ENCODE measurements at places on chromosomes 11 and 22. TPM values are rescaled to one million over a fixed set of nuclear protein-coding genes. Genes with fewer than 3 reads are reported as not detected.
A peak's percentile ranks its signal among the peaks of the same experiment; 100 is the strongest.

Gene ROBO4
- 17.8 TPM for total RNA-seq

Gene TTC36
- 1.1 TPM for total RNA-seq

Gene CFAP300
- total RNA-seq, result 2.5 TPM

Gene OR5B21
- not detected for total RNA-seq

Gene TREH
- under 0.01 TPM for total RNA-seq

DNA sequence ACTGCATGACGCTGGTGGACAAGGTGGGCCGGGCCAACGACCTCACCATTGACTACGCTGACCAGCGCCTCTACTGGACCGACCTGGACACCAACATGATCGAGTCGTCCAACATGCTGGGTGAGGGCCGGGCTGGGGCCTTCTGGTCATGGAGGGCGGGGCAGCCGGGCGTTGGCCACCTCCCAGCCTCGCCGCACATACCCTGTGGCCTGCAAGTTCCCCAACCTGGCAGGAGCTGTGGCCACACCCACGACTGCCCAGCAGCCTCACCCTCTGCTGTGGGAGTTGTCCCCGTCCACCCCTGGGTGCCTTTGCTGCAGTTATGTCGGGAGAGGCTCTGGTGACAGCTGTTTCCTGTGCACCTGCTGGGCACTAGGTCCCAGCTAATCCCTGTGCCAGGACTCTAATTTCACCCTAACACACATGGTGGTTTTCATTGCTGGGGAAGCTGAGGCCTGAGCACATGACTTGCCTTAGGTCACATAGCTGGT, 49.0 kb upstream of the PPP6R3 start:
- peaks cover 88% of the 10 kb centered on the region for H3K36me3 ChIP-seq
- H3K27ac ChIP-seq, result peak overlapping the region; percentile 83
- no peak overlapping the region for H3K4me3 ChIP-seq
- peak; percentile 79 for DNase-seq
- peaks cover 41% of the 10 kb centered on the region for H3K4me1 ChIP-seq

GRCh38 chr11:79189601-79190000, 251.2 kb downstream of the TENM4 start:
- no peak for DNase-seq
- H3K4me3 ChIP-seq, result no peak overlapping the region
- H3K27me3 ChIP-seq, result no peaks in the 10 kb centered on the region
- no peaks in the 10 kb centered on the region for H3K36me3 ChIP-seq

DNA sequence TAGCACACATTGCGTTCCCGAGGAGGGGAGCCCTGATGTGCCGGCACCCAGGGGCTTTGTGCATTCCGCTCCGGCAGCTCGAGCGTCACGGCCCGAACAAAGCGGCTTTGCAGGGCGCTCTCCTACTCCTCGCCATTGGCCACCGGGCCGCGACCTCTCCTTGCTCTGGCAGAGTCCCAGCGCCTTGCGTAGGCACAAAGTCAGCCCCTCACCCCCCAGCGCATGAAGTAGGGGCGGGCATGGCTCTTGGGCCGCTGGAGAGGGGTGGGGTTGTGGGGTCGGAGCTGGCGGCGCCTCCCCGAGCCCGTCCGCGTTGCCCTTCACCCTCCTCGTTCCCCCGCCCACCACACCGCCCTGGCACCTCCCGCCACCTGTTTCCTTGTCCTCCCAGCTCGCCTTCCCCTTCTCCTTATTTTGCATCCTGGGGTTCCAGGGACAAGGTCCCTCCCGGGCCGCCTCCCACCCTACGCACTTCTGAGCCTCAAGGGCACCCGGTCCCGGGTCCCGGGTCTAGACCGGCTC, 753 bp upstream of the PPARA start:
- H3K4me1 ChIP-seq, result peaks cover 47% of the 10 kb centered on the region
- peak; percentile 63 for DNase-seq
- H3K27ac ChIP-seq, result peak overlapping the region; percentile 86
- peak overlapping the region; percentile 66 for H3K4me3 ChIP-seq
- H3K27me3 ChIP-seq, result peaks cover 2% of the 10 kb centered on the region

DNA sequence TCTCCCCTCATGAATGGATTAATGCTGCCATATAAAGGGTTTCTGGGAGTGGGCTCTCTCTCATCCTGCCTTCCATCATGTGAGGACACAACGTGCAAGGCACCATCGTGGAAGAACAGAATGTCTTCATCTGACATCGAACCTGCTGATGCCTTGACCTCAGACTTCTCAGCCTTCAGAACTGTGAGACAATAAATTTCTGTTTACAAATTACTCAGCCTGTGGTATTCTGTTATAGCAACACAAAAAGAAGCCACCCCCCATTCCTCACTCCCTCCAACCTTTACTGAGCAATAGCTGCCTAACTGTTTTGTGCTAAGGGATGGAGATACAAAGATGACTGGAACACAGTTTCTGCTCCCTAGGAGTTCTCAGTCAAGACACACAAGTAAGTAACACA, 106.1 kb upstream of the PLET1 start:
- H3K4me1 ChIP-seq, result no peaks in the 10 kb centered on the region
- no peak overlapping the region for H3K4me3 ChIP-seq
- no peaks in the 10 kb centered on the region for H3K36me3 ChIP-seq
- H3K27ac ChIP-seq, result no peak overlapping the region

- H3K4me3 ChIP-seq, result no peak overlapping the region
- no peaks in the 10 kb centered on the region for H3K36me3 ChIP-seq
Measured at GRCh38 chr11:93613231-93613831, 48.2 kb upstream of the CEP295 start.

- H3K36me3 ChIP-seq, result no peaks in the 10 kb centered on the region
- peaks cover 5% of the 10 kb centered on the region for H3K4me1 ChIP-seq
- H3K4me3 ChIP-seq, result no peak overlapping the region
- peak; percentile 62 for DNase-seq
- H3K27me3 ChIP-seq, result no peaks in the 10 kb centered on the region
- peak overlapping the region; percentile 2 for H3K27ac ChIP-seq
Measured at GRCh38 chr11:47987781-47988180, 7.4 kb downstream of the PTPRJ start.

GRCh38 chr22:32546935-32547334, 72.3 kb downstream of the FBXO7 start:
- no peak for DNase-seq
- H3K27ac ChIP-seq, result no peak overlapping the region
- H3K4me1 ChIP-seq, result peaks cover 11% of the 10 kb centered on the region
- no peaks in the 10 kb centered on the region for H3K36me3 ChIP-seq
- no peaks in the 10 kb centered on the region for H3K27me3 ChIP-seq
- no peak overlapping the region for H3K4me3 ChIP-seq

Measured in muscle of leg (tissue), 16 donors.